ENCODE measurements at places on chromosomes 7 and 10. TPM values are rescaled to one million over a fixed set of nuclear protein-coding genes. Genes with fewer than 3 reads are reported as not detected.

The CYP3A4 gene
- total RNA-seq: not detected

The C10orf67 gene
- total RNA-seq: not detected

The CHAT gene
- total RNA-seq: not detected

The DPYSL4 gene
- total RNA-seq: 19.6 TPM

The GRID1 gene
- 2.4 TPM for total RNA-seq

The KCP gene
- not detected for total RNA-seq

The SPAM1 gene
- not detected for total RNA-seq

The TUBAL3 gene
- total RNA-seq: not detected

The ELN gene
- not detected for total RNA-seq

The CAV1 gene
- 210 TPM for total RNA-seq

The UROS gene
- total RNA-seq: 116 TPM

The PILRA gene
- 0.54 TPM for total RNA-seq

The MYL10 gene
- total RNA-seq: not detected

The SPDYE9 gene
- total RNA-seq: not detected

The NUTM2E gene
- not detected for total RNA-seq

The GPR37 gene
- 0.95 TPM for total RNA-seq

The ATRNL1 gene
- total RNA-seq: 4.9 TPM

The PNLIPRP1 gene
- not detected for total RNA-seq

The IDI2 gene
- not detected for total RNA-seq

The PHTF2 gene
- total RNA-seq: 41.2 TPM

The PARG gene
- total RNA-seq: 22.2 TPM

The MYO1G gene
- total RNA-seq: not detected

The ZNF485 gene
- 3.6 TPM for total RNA-seq

Measured in H4 (cell line).